ENCODE measurements at places on chromosomes 2 and 18.

DNA sequence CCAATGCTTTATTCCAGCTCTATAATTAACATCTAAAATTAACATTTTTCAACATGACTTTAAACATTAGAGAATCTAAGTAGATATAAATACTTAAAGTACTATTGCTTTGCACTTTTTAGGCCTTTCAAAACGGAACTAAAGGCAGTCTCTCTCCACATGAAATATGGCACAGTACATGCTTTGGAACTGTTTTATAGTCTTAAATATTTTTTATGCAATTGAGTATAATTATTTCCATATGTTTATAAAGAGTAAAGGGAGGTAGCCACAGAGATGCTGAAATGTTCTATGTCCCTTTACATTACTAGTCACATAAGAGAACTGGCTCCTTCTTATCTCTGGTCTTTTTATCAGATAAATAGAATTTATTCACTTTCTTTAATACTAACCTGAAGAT, 674.0 kb downstream of the PLCL1 start:
- peak; percentile 45 for DNase-seq

DNA sequence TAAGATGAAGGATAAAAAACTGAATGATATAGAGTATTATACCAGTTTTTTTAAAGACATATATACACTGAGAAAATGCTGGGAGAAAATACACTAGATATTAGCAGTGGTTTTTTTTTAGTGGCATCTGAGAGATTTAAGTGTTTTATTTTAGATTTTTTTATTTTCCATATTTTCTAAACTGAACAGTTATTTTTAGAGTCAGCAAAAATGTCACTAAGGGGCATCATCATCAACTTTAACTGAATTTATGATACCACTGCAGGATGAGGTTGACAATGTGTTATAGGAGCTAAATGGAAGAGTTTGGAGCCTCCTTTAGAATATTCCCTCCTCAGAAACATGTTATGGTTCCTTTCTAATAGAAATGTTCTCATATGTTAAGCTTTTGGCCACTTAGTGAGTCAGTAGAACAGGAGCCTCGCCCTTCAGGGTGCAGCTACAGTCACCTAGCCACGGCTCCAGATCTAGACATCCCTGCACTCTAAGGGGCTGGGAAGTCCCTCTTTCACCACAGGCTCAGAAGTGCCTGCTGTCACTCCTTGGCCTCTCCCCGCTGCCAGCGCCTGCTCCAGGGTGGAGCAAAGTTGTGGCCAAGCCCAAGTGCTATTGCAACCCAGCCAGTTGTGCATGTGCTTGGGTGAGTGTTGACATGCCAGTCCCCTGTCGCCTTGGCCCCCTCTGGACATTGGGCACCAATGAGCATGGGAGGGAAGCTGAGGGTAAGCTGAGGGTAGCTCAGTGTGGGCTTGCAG, 210.7 kb upstream of the RASGRP3 start:
- DNase-seq, result no peak

DNA sequence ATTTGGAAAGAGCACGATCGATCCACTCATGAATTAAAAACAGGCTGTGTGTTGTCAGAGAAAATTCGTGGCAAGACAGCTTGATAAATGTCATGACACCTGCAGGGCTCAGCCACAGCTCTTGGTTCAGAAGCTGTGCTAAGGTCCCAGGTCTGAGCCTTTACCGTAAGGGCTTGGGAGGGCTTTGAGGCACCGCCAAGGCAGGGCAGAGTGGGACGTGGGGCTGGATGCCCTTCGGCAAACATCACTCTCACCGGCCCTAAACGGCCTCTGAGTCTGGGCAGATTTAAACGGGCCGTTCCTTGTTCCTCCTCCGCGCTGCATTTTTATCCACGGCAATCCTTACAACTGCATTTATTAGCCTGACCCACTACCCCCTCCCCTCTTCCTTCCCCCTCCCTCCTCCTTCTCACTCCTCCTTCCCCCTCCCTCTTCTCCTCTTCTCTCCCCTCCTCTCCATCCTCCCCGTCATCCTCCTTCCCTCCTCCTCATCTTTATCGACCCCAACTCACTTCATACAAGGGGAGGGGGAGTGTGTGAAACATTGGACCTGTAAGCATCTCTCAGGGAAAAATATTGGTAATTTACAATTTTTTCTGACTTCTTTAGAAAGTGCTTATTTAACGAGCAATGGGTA, 33.9 kb downstream of the MBP start:
- DNase-seq, result no peak

GRCh38 chr18:39741755-39742466, 2176.3 kb upstream of the CELF4 start:
- DNase-seq, result no peak

DNA sequence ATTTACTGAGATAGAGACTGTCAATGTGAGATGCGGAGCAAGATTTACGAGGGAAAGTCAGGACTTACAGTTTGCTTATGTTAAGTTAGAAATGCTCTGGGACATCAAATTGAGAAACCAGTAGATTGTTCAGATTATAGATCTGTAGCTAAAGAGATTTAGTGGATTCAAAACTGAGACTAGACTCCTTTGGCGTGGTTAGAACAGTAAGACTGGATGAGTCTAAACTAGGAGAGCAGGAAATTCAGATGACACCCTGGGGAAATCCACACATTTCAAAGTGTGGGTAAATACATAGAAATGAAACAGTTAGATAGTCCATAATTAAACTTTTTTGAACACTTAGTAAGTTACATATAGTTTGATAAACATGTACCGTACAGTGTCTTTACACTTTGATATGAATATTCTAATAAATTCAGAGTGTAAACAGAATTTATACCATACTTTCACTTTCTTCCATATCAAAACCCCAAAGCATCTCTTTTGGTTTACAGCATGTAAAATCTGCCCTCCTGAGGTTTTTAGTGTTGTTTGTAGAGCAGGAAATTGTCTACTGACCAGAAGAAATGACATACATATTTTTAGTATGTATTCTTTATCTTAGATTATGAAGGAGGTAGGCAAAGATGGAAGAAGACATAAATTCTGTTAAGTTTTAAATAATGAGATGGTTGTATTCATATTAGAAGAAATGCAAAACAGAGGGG, 231.5 kb downstream of the NYAP2 start:
- no peak for DNase-seq

DNA sequence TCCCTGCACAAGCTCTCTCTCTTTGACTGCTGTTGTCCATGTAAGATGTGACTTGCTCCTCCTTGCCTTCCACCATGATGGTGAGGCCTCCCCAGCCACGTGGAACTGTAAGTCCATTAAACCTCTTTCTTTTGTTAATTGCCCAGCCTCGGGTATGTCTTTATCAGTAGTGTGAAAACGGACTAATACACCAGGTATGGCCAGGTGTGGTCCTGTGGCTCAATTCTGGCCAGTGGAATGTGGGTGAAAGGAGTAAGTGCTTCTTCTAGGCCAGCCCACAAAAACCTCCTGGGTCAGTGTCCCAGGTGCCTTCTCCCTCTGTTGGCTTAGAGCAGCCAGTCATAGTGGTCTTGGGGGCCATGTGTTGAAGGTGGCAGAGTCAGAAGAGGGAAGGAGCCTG, 57.0 kb downstream of the PRKCE start:
- DNase-seq, result no peak

DNA sequence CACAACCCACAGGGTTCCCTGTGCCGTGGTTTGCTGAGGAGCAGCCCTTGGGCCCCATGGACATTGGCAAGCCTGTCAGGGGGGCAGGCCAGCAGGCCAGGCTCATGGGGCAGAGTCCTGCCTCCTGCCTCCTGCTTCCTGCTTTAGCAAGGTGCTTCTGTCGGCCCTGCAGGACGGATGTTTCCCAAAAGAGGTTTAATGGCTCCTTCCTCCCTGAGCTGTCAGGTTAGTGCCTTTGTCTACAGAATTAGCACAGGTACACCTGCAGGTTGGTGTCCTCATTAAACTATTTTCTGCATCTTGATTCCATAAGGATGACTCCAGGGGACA, 152.3 kb downstream of the TTC32 start:
- no peak for DNase-seq

DNA sequence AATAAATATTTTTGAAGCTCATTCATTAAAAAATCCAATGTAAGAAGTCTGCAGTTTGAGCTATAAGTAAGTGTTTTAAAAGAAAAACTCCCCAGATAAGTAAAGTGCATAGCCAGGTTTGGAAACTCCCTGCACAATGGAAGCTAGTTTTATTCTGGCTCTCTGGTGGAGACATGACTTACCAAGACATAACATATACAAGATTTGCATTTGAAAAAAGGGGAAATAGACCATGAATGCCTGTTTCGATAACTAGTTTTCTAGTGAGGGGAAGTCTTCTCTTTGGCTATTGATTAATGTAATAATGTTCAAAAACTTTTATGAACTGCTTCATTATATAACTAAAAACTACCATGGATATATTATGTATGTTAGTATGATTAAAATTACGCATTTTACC, 435.2 kb downstream of the ARHGAP15 start:
- no peak for DNase-seq

GRCh38 chr2:854460-854859, 96.2 kb upstream of the SNTG2 start:
- no peak for DNase-seq

DNA sequence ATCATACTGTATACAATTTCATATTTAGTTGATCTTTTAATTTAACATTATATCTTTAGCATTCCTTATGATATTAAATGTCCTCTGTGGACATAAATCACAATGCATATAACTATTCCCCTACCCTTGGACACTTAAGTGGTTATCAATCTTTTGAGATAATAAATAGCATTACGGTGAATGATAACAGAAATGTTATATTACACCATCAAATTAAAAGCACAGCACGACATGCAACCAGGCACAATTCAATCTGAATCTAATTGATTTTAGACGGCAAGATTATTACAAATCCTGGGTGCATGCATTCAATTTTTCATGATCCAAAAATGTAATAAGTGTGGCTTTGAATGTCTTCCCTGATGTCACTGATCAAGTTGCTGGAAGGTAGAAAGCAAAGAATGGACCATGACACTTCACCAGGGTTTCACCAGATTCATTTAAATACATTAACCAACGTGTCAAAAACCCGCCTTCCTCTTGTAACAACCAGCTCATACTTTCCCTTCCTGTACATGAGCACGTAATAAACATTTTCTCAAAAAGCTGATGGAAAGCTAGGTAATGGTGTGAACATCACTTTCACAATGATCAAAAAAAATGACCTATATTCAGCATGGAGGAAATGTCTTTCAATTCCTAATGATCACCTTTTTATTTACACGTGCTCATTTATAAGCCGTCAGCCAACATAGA, 513.7 kb upstream of the ID2 start:
- no peak for DNase-seq

- DNase-seq, result peak; percentile 24
Measured at GRCh38 chr2:119823734-119824334, 64.1 kb downstream of the PTPN4 start.

DNA sequence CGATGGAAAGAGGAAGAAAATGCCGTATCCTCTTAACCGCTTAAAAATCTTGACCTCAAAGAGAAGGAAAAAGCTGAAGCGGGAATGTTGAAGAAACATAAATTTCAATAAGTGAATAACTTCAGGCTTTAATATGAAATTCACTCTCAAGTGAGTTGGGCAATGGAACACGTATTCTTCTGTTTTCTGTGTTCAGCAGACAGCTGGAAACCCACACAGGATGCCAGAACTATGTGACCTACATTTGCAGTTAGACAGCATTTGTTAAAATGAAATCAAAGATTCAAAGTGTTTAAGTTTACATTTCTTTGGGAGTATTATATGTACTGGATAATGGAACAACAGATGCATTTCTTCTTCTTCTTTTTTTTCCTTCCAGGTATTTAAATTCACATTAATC, 80.5 kb upstream of the SPATS2L start:
- no peak for DNase-seq

- DNase-seq, result peak; percentile 50
Measured at GRCh38 chr2:61356958-61357350, 113.9 kb downstream of the USP34 start.

GRCh38 chr2:49834433-49834832, 680.1 kb upstream of the FSHR start:
- no peak for DNase-seq

- no peak for DNase-seq
Measured at GRCh38 chr2:176101216-176101830, 1.7 kb downstream of the HOXD12 start.

- DNase-seq, result no peak
Measured at GRCh38 chr2:121456325-121456724, 74.4 kb upstream of the RNU4ATAC start.

GRCh38 chr2:199693861-199694260, 157.1 kb downstream of the FTCDNL1 start:
- DNase-seq, result no peak

DNA sequence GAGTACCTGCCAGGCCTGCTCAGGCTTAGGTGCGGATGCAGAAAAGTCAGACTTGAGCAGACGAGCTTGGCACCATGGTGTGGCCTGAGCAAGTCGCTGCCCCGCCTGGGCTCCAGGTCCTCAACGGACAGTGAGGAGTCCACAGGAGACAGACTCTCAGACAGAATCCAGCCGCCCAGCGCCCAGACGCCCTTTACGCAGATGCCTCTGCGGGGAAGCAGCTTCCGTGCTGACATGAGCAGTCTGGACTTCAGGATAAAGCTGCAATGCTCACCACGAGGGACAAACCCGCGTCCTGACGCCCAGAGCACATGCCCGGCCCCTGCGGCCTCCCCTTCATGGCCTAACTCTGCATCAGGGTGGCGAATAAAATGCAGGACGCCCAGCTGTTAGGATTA, 3.5 kb upstream of the MAB21L4 start:
- no peak for DNase-seq

GRCh38 chr2:232438951-232439757, 16.8 kb upstream of the ALPI start:
- DNase-seq, result no peak
